ENCODE measurements at places on chromosomes 4 and X.

GRCh38 chr4:37914539-37914938 is 23.7 kb downstream of the TBC1D1 start:
- no peak for DNase-seq

GRCh38 chr4:110623718-110624397 is 981 bp upstream of the PITX2 start:
- DNase-seq = no peak

DNA sequence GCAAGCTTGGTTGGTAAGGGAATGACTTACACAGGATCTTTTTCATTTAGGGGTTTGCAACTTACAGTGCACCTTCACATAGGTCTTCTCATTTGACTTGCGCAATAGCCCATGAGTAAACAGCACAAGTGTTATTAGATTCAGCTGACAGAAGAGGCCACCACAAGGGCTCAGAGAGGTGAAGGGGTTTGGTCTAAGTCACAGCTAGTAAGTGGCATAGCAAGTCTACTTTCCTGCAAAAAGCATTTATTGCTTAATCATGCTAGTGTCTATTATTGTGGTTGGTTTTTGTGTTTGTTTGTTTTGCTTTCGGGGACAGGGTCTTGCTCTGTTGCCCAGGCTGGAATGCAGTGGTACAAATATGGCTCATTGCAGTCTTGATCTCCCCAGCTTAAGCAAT is 83.3 kb downstream of the SPRY1 start:
- DNase-seq = no peak

- DNase-seq = no peak
Observed at GRCh38 chr4:40992472-40993295, 221.7 kb downstream of the APBB2 start.

DNA sequence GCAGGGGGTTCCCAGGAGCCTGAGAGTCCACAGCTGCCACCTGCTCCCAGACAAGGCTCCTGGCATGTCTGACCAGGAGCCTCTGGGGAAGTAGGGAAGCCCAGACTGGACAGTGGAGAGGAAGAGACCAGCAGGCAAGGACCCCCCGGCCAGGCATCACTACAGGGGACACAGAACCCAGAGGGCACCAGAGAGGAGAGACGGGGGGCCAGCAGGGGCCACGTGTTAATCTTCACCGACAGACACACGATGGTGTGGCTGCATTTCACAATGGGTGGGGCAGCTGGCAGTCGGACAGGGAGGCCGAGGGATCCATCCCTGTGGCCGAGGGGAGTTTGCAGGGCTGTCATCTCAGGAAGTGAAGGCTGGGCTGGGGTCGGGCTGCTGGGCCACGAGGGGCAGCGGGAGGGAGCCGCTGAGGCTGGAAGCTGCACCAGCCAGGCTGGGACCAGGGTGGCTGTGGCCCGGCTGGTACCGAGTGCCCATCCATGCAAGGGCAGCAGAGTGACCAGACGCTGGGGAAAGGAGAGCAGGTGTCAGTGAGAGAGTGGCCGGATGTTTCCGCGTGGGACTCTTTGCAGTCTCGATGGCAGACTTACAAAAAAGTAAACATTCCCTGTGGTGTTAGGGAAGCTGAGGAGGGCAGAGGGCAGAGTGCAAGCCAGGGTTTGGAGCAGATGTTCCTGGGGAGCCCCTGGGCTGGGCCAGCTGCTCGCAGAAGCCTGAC is 4.7 kb downstream of the PDE6B start:
- no peak for DNase-seq

- DNase-seq = no peak
Observed at GRCh38 chr4:6416518-6417286, 55.7 kb downstream of the PPP2R2C start.

DNA sequence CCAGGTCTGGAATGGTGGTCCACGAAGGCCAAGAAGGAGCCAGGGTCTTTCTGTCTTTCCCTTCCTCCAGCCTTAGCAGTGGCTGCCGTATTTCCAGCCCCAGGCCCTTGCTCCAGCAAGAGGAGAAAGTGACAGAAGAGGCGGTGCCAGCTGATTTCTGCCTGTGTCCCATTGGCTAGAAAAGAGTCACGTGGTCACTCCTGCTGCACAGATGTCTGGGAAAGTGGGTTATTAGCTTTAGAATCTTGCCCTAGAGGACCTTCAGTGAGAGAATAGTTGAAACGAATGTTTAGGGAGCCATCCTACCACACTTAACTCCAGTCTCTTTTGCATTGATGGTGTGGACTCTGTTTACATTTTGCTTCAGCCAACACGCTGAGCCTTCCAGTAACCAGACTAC is 99.3 kb upstream of the BCOR start:
- no peak for DNase-seq

GRCh38 chrX:70332600-70332999 is 42.7 kb downstream of the KIF4A start:
- DNase-seq = no peak

DNA sequence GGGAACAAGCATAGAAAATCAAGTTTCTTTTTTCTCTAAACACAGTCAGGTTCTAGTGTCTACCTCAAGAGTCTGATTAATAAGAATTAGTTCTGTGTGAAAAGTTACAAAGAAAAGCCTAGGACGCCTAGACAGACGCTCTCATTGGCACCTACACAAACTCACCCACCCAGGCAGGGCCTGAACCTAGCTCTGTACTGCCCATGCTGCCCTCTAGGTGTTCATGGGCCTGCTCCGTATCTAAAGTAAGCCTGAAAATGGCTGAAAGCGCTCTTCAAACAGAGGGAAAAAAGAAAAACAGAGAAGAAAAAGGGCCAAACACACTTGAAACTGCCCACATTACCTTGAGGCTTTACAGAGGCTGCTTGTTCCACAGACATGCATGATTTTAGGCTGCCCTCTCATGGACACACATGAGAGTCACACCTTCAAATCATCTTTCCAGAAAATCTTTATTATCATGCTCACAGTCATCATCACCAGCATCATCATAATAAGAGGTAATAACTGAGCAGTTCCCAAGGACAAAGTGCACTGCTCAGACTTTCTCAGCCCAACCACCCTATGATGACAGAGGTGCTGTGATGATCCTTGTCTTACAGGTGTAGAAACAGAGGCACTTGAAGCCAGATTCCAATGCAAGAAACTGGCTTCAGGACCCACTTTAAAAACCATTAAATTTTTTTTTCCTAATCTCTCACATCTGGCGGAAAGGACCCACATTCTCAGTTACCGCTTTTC is 49.6 kb downstream of the MAP7D2 start:
- no peak for DNase-seq

DNA sequence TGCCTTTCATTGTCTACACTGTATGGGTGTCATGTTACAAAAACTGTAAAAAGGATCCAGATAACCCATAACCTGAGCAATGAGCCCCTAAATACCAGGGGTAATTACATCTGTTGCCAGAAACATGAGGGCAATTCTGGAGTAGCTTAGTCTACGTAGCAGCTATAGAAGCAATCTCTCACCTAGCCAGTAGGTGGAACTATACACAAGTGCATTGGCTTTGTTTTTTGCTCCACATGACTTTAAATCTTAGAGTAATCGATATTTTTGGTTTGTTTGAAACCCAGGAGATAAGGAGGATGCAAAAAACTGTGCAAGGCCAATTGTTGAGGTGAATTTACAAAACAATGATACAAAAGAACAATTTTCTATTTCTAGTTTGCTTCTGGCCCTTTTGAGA is 57.5 kb downstream of the GPR82 start:
- DNase-seq = no peak

GRCh38 chr4:6907658-6908191 is 1.9 kb upstream of the TBC1D14 start:
- no peak for DNase-seq

DNA sequence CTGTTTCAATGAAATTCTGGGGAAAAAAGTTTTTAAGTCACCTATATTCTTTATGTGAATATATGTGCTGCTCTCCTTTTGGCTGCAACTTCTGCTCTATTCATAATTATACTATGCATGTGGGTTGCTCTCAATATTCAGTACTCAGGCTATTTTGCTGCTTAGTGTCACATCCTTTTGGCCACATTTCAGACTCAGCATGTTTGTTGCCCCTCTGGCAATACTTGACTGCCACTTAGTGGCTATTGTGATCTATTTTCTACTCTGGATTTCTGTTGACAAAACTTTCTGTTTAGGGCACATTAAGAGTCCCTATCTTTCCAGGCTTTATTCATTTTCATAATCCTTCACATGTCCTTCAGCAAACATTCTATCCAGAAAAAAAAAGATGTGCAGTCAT is 15.8 kb upstream of the CT45A1 start:
- no peak for DNase-seq

- DNase-seq = no peak
Observed at GRCh38 chr4:140071806-140072205, 82.2 kb downstream of the MAML3 start.

- DNase-seq = no peak
Observed at GRCh38 chr4:187027272-187027671, 303.6 kb upstream of the FAT1 start.

GRCh38 chr4:122903766-122904288 is 18.6 kb downstream of the NUDT6 start:
- DNase-seq = no peak

DNA sequence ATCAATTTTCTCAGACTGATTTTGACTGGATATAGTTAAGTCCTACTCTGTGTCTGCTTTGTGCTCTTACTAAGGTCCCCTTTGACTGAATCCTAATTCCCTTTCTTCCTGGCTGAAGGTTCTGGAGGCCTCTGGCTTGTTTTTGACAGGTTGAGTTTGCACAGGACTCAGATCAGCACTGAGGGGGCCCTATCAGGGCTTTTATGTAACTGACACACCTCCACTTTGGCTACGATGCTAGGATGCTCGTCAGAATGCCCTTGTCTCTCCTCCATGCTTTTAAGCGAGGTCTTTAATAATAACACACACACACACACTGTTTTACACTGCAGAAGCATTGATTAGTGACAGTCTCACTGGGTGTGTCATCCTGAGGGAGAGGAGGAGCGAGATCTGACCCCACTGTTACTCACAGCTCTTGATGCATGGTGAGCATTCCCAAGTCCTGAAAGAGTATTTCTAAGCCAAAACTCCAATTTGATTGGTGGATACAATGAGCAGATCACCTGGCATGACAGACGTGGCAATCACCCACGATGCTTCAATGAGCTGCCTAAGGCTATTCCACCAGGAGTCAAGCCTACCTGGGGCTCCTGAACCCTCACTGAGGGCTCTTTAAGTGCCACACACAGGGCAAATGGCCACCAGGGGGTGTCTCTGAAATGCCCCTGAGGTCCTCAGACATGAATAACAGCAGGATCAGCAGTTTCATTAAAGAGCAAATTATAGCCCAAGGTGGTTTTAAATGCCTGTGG is 130.4 kb upstream of the CPEB2 start:
- DNase-seq = peak; percentile 2

- no peak for DNase-seq
Observed at GRCh38 chrX:139967300-139967699, 2.0 kb upstream of the CXorf66 start.

DNA sequence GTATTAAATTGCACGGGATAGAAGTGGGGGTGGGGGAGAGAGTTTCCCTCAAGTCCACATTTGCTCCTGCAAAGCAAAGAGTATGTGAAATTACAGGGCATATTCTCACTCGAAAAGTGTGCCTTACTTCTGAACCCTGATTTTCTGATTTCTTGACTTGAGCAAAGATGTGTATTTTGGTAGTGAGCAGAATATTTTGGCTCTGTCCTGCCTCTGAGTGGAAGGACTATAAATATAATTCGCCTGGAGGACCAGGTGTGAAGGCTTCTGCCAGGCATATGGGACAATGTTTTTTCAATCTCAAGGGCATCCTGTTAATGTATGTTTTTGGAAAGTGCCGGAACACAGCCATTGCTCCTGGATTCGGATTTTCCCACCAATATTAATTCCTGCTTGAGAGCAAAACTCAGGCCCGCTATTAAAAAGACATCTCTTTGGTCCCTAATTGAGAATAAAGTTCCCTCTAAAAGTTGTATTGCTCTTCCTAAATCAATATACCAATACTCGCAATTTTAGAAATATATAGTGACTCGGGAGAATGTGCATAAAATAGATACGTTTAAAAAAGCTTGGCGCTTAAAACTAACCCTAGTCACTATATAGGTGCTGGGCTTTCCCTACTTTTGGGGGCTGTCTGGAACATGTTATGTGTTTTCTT is 15.3 kb upstream of the PITX2 start:
- DNase-seq = no peak

- no peak for DNase-seq
Observed at GRCh38 chr4:105280338-105281123, 133.9 kb downstream of the TET2 start.

DNA sequence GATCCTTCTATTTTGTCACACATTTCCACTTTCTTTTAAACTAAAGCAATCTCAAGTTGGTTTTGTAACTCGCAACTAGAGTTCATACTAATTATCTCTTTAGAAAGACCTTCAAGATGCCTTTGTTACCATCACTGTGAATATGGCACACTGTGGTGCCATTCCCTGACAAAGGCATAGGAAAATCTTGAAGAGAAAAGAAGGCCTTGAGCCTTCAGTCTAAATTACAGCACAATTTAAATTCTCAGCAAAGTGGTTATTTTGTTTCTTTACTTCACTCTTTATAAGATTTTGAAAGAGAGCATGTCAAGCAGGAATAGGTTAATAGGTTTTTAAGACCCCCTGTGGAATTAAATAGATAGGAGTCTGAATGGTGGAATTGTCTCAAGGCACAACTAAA is 89.0 kb upstream of the BANK1 start:
- DNase-seq = no peak

GRCh38 chrX:149513825-149514428 is 8.8 kb upstream of the IDS start:
- no peak for DNase-seq

- DNase-seq = no peak
Observed at GRCh38 chrX:55484948-55485347, 4.7 kb downstream of the USP51 start.

- no peak for DNase-seq
Observed at GRCh38 chr4:88706574-88706973, 8.9 kb upstream of the NAP1L5 start.

- no peak for DNase-seq
Observed at GRCh38 chr4:15149839-15150592, 147.7 kb downstream of the CPEB2 start.

DNA sequence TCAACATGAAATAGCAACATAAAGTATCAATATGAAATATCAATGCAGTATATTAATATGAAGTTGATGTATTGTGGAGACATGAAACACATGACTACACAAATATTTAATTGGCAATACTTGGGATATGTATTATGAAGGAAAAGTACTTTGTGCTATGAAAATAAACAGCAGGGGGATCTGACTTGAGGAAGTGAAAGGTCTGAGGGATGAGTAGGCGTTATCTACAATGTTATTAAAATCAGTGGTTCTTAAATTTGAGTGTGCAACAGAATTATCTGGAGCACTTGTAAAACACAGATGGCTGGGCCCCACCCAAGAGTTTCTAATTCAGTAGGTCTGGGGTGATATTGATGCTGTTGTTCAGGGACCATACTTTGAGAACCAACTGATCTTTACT is 27.4 kb upstream of the ARX start:
- no peak for DNase-seq

GRCh38 chr4:124713185-124713592 is 657 bp upstream of the ANKRD50 start:
- DNase-seq = no peak

GRCh38 chr4:66943112-66943511 is 602.2 kb downstream of the CENPC start:
- no peak for DNase-seq

Data from activated CD4-positive, CD25-positive, alpha-beta regulatory T cell treated with anti-CD3 and anti-CD28 coated beads, Interleukin-2, amount 50 U/mL, for 16 hours (primary cell).